ENCODE measurements at places on chromosomes 5 and 9. TPM values are rescaled to one million over a fixed set of nuclear protein-coding genes. Genes with fewer than 3 reads are reported as not detected.

The NUTM2G gene
- not detected for total RNA-seq

The SPINK5 gene
- 3.7 TPM for total RNA-seq

GRCh38 chr9:89634995-89635742, 30.4 kb downstream of the GADD45G start:
- H3K27me3 ChIP-seq = no peaks in the 10 kb centered on the region
- no peak overlapping the region for H3K4me3 ChIP-seq
- no peak for DNase-seq

DNA sequence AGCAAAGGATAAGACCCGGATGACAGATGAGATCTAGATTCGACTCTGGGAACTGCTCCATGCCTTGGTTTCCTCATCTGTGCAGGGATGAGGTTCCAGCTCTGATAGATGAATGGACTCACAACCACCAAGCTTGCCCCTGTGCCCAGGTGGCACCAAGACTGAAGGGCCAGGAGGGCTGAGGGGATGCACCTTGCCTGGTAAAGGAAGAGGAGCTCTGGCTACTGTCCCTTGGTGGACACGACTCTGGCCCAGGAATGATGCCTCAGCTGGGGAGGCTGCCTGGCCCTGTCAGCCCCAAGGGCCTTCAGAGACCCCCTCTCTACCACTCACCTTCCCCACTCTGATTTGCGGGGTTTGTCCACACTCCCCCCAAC, 24.9 kb upstream of the ANXA6 start:
- no peaks in the 10 kb centered on the region for H3K27me3 ChIP-seq
- no peak overlapping the region for H3K27ac ChIP-seq
- no peak overlapping the region for H3K4me3 ChIP-seq
- no peaks in the 10 kb centered on the region for H3K36me3 ChIP-seq

DNA sequence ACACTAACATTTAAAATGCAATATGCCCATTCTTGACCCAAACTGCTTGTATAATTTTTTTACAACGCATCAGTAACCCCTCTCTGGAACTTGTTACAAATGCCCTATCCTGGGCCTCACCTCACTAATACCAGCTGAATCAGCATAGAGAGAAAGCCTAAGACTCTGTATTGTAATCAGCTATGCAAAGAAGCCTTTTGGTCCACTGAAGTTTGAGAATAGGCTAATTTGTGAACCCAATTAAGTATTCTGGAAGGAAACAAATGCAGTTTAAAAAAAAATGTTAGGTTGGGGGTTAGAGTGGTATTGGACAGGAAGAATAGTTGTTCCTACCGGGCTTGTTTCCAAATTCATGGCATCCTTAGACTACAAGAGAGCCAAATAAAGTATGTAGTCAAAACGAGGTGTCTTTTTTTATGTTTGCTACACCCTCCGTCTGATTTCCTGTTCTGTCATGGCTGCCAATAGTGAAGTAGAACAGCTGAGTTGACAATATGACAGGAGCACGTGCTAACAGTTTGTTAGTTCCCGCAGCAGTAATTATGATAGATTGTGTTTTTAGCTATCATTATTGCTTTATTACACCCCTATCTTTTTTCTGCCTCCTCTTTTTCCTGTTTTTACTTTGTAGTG, 1048.7 kb upstream of the NUDT12 start:
- no peak overlapping the region for H3K27ac ChIP-seq
- no peak for DNase-seq
- H3K4me1 ChIP-seq = no peaks in the 10 kb centered on the region

The QRFP gene
- 1.0 TPM for total RNA-seq

DNA sequence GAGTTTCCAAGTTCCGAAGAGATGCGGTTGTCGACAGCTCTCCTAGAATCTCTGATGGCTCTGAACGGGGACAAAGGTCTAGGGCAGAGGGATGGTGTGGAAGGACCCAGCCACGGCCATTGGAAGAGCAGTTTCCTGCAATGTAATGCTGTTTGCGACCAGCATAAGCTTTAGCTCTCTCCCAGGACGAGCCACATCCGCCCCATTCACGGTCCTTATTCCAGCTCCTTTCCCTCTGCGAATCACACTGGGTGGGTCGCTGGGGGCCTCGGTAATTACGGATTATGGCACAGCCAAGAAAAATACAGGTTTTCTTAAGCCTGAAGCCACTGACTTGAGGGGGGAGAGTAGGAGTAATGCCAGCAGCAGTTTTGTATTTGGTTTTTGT, 22.7 kb downstream of the ANXA2R start:
- DNase-seq = no peak
- H3K27me3 ChIP-seq = no peaks in the 10 kb centered on the region
- peak overlapping the region; percentile 97 for H3K27ac ChIP-seq
- H3K4me3 ChIP-seq = peak overlapping the region; percentile 52
- H3K36me3 ChIP-seq = no peaks in the 10 kb centered on the region

DNA sequence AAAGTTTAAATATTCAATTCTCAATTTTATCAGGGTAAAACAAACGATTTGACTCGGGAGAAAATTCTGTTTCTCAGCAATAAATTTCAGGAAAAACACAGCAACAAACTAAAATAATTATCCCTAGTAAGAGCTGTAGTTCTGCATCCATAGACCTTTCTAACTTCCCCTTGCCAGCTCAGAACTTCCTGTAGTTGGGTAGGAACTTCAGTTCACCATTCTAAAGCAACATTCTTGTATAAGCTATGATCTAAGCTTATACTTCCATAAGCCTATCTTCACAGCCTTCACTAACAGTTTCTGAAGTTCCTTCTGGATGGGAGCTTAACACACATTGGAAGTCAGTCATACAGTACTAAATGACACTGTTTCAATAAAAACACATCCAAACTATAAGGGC, 96.6 kb downstream of the UBAP2 start:
- H3K27ac ChIP-seq = no peak overlapping the region
- DNase-seq = no peak
- H3K27me3 ChIP-seq = no peaks in the 10 kb centered on the region
- no peak overlapping the region for H3K4me3 ChIP-seq
- no peaks in the 10 kb centered on the region for H3K36me3 ChIP-seq

The FABP6 gene
- total RNA-seq = 2.8 TPM

The OTP gene
- not detected for total RNA-seq

DNA sequence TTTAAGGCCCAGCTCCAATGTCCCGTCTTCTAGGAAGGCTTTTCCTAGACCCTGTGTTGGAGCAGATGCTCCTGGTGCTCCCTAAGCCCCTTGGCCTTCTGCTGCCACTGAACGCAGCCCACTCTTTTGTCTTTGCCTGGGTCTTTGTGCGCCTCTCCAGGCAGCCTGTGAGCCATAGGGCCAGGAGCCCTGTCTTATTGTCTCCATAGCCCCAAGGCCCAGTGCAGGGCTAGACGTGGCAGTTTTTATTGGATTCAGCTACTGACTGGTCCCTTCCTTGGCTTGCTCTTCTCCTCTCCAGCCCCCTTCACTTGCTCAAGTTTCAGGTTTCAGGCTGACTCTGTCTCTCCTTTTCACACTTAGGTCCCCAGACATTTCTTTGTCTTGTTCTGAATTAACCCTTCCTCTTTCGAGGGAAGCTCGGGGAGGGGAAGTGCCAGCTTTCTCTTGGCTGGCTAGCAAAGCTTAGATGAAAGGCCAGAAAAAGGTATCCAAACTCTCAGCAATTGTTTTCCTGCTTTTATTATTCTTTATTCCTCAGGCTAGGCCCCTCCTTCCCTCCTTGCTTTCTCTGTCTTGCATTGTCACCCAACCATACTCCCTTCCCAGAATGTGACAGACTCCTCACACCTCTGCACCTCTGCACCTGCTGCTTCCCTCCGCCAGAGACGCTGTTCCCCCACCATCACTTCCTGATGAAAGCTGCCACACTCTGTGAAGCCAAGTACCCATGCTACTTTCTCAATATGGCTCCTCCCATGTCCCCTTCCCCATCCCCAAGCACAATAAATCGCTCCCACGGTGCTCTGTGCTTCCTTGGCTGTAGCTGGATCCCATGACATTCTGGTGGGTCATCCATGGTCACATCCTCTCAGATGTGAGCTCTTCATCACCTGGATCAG, 101.6 kb upstream of the CPEB4 start:
- no peak overlapping the region for H3K4me3 ChIP-seq
- no peaks in the 10 kb centered on the region for H3K36me3 ChIP-seq
- H3K27ac ChIP-seq = no peak overlapping the region
- H3K4me1 ChIP-seq = peaks cover 3% of the 10 kb centered on the region
- DNase-seq = no peak

DNA sequence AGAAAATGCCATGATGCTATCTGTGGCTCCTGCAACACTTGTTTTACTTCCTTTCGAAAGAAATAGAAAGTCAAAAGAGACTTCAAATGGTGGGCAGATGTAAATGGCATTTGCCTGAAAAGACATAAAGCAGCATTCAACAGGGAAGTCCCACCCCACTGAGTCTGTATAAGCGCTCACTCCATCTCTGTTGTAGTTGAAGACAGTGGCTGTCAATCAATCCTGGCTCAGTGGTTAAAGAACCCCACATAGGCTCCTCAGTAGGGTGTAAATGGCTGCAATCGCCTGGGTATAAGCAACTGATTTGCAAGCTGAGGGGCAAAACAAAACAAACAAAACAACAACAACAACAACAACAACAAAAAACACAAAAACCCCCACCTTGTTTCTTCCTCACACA, 158.7 kb downstream of the EFNA5 start:
- no peaks in the 10 kb centered on the region for H3K36me3 ChIP-seq
- H3K4me3 ChIP-seq = no peak overlapping the region
- no peaks in the 10 kb centered on the region for H3K27me3 ChIP-seq
- no peak for DNase-seq
- no peak overlapping the region for H3K27ac ChIP-seq
- no peaks in the 10 kb centered on the region for H3K4me1 ChIP-seq

DNA sequence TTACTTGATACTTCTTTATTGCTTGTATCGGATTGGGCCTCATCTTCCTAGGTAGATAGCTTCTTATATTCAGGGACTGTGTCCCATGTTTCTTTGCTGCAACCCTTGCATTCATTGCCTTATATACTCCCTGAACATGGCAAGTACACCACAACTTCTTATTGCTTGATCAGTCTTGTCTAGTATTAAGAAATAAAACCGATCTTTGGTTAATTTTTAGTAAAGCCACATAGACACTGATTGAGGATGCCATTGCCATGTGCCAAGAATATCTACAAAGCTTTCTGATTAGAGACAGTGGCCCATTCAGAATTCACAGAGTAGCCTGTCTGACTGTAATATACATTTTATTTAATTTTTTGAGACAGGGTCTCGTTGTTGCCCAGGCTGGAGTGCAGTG, 34.7 kb upstream of the ANKRD55 start:
- no peak overlapping the region for H3K4me3 ChIP-seq
- H3K27ac ChIP-seq = no peak overlapping the region
- no peaks in the 10 kb centered on the region for H3K4me1 ChIP-seq
- no peak for DNase-seq

- H3K4me3 ChIP-seq = no peak overlapping the region
- DNase-seq = no peak
- no peaks in the 10 kb centered on the region for H3K4me1 ChIP-seq
- H3K27me3 ChIP-seq = no peaks in the 10 kb centered on the region
Observed at GRCh38 chr9:84758817-84759216, 89.3 kb downstream of the NTRK2 start.

The MELK gene
- total RNA-seq = 21.0 TPM

- H3K4me1 ChIP-seq = no peaks in the 10 kb centered on the region
- no peaks in the 10 kb centered on the region for H3K27me3 ChIP-seq
- no peak overlapping the region for H3K4me3 ChIP-seq
- H3K36me3 ChIP-seq = no peaks in the 10 kb centered on the region
- DNase-seq = no peak
Observed at GRCh38 chr9:77005216-77005615, 14.2 kb upstream of the FOXB2 start.

DNA sequence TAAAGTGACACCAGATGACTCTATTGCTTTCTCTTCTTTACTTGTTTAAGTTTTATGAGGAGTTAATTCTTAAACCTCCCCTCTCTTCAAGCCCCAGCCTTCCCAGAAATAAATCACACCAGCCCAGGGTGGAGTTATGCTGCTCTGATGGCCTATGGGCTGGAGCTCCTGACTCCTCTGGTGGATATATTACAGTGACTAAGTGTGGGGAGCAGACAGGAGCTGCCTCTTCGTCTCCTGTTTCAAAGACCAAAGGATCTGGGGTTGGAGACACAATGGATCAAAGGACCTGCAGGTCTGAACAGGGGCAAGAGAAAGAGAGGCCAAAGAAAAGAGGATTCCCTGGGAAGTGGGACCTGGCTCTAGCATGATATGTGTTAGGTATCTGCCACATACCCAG, 312.0 kb upstream of the MSX2 start:
- no peaks in the 10 kb centered on the region for H3K36me3 ChIP-seq
- no peak overlapping the region for H3K27ac ChIP-seq
- H3K27me3 ChIP-seq = no peaks in the 10 kb centered on the region
- no peaks in the 10 kb centered on the region for H3K4me1 ChIP-seq

The BAAT gene
- not detected for total RNA-seq

DNA sequence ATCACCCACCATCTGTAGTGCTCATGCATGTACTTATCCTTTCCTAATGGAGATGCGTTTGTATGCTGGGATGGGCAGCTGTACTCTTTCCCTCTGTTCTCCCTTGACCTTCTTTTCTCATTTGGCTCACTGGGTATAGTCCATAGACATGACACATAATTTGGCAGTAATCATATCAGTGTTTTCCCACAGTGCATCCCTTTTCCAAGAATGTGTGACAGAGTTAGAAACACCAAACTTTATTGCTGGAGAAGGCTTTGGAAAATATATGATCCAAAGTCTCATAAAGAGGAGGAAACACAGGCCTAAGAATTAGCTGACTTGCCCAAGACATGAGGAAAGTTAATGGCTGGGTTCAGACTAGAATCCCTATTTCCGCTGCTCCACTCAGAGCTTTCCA, 1233.4 kb upstream of the DMAC1 start:
- no peak overlapping the region for H3K27ac ChIP-seq
- no peak for DNase-seq
- H3K4me1 ChIP-seq = no peaks in the 10 kb centered on the region
- H3K27me3 ChIP-seq = no peaks in the 10 kb centered on the region

GRCh38 chr9:89379508-89380115, 61.3 kb downstream of the SECISBP2 start:
- no peak for DNase-seq
- no peak overlapping the region for H3K4me3 ChIP-seq
- H3K27me3 ChIP-seq = no peaks in the 10 kb centered on the region
- H3K27ac ChIP-seq = no peak overlapping the region
- peaks cover 6% of the 10 kb centered on the region for H3K36me3 ChIP-seq
- no peaks in the 10 kb centered on the region for H3K4me1 ChIP-seq

The DDX4 gene
- not detected for total RNA-seq

Measured in prostate gland (tissue), 2 donors.